ENCODE measurements at places on chromosomes 5 and 9.

DNA sequence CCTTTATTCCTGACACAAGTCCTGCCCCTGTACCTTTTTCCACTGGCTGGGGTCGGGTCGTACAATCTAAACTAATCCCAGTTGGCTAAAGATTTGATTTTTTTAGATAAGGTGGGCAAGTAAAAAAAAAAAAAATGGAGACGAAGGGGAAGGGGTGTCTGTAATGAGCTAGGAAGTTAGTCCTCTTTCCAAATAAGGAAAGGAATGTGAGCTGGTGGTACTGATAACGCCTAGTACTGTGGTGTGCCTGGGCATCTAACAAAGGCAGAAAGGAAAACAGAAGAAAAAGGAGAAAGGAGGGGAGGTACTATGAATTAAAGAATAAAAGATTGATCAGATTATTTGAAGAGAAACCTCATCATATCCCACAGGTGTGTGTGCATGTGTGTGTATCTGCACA, 21.3 kb downstream of the PRDM9 start:
- no peak for DNase-seq

GRCh38 chr5:31845361-31845760, 206.4 kb downstream of the PDZD2 start:
- DNase-seq: no peak

DNA sequence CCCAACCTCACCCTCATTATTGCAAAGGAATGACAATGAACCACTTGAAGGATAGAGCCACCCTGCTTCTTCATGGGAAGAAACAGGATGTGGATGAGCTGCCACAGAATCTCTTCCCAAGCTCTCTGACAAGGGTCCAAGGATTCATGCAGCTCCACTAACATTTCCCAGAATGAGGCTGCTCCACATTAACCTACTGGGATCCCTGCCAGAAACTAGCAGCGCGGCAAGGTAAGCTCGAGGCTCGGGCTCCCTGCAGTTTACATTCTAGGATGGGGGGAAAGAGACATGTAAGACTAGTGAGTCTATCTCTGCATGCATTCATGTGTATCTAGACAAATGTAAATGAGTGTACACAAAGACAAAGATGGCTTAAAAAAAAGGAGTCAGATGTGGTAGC, 12.1 kb downstream of the DCAF12 start:
- DNase-seq: peak; percentile 79

GRCh38 chr9:135551456-135551855, 5.5 kb downstream of the OBP2A start:
- no peak for DNase-seq

DNA sequence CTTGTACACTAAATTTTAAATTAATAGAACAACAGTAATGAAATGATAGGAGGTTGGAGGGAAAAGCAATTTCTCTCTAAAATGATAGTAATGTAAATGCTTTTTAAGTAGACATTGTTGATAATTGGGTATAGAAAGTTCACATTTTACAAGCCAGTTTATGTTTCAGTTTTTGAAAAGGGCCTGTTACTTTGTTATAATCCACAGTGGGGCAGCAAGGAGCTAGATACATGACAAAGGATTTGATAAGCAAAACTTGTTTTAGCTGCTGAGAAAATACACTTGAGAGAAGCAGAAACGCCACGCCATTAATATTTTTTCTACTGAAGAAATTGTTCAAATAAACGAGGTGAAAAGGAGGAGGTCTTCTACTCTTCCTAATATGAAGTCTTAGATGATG, 30.2 kb downstream of the SREK1 start:
- no peak for DNase-seq

DNA sequence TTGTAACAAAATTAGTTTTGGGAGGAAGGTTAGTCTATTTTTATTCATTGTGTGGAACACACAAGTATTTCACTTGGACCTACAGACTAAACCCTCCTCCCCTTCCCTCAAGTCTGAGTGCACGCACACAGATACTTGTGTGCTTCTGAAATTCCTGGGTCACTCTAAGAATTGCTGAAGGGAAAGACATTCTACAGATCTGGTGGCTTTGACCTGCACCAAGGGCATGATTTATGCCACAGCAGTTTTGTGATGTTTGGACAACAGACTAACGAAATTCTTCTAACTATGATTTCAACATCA, 150.5 kb downstream of the ARL15 start:
- no peak for DNase-seq
